LHCN-M2 (cell line): ENCODE measurements at places on chromosomes 1 and 21.

DNA sequence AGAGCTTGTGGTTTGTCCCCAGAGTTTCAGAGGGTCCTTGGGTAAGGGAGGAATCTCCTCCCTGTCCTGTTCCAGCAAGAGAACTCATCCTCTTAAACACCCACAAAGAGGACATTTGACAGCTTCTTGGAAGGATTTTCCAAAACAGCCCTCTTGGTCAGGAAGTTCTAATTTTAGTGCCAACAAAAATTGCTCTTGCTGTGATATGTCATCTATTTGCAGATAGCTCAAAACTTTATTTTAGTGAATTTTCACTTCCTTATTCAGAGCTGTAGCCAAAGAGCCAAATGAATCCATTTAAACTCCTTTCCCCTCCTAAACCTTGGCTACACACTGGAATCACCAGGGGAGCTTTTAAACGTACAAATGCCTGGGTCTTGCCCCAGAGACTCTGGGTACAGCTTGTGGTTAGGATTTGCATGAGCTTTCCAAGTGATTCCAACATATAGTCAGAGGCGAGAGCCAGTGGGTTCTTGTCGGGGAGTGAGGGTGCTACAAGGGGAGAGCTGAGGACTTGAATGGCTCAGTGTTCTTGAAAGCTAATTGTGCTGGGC is 11.8 kb upstream of the RASSF5 start:
- no peak for DNase-seq

GRCh38 chr21:21929789-21930188 is 931.6 kb downstream of the NCAM2 start:
- no peak for DNase-seq

DNA sequence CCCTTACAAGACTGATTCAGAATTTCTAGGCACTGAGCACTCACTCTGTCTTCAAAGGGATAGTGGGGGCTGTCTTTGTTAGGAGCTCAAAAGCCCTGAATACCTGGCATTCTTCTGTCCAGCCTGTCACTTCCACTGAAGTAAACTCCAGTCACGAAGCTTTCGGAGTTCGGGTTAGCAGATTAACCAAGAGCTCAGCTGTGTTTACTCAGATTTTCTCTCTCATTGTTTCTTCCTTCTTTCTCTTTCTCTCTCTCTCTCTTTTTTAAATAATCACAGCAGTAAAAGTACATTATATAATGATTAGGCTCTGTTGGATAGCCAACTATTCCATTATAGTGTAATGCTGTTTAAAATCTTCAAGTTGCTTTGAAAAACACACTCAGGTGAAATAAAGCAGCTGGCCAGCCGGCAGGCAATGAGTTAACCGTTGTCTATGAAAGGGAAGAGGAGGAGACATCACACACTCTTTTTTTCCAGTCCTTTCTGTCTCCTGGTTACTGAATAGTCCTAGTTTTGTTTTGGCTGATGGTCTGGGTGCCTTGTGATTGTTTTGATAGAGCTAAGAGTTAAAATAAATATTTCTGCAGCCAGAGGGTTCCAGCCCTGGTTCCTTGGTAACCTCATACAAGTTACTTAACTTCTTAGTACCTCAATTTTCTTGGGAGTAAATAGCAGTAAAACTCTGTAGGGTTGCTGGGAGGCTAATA is 89.8 kb downstream of the ADSS2 start:
- DNase-seq = peak; percentile 43

DNA sequence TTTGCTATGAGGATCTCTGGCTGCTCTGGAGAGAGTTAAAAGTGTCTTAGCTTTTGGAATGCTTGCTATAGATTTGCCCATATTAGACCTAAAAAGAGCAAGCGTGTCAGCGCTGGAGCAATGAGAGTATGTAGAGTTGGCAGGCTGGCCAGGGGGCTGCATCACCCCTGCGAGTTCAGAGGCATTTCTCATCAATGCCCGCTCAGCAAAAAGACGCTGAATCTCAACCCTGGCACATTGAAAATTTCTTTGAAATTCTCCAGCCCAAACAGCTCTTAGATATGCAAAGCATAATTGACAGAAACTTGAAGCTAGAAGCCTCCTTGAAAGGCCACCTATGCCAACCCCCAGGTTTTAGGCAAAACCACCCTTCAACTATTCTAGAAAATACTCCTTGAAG is 135.5 kb upstream of the F3 start:
- DNase-seq = no peak

GRCh38 chr1:116203920-116204319 is 92.7 kb downstream of the MAB21L3 start:
- no peak for DNase-seq

GRCh38 chr1:22031214-22031962 is 21.1 kb upstream of the CDC42 start:
- DNase-seq = no peak

GRCh38 chr1:212593821-212594251 is 14.7 kb upstream of the ATF3 start:
- no peak for DNase-seq

- DNase-seq = no peak
Observed at GRCh38 chr1:234562334-234562733, 47.6 kb downstream of the IRF2BP2 start.

- DNase-seq = peak; percentile 44
Observed at GRCh38 chr21:37139902-37140301, 66.8 kb downstream of the TTC3 start.

- DNase-seq = no peak
Observed at GRCh38 chr1:207497941-207498340, 2.0 kb downstream of the CR1 start.

- no peak for DNase-seq
Observed at GRCh38 chr1:240492832-240493440, 119.0 kb downstream of the GREM2 start.

GRCh38 chr1:22461678-22462527 is 10.3 kb downstream of the ZBTB40 start:
- DNase-seq = no peak

GRCh38 chr1:239657291-239657690 is 270.9 kb downstream of the CHRM3 start:
- no peak for DNase-seq

GRCh38 chr1:224331326-224331725 is 1.4 kb upstream of the NVL start:
- DNase-seq = no peak

DNA sequence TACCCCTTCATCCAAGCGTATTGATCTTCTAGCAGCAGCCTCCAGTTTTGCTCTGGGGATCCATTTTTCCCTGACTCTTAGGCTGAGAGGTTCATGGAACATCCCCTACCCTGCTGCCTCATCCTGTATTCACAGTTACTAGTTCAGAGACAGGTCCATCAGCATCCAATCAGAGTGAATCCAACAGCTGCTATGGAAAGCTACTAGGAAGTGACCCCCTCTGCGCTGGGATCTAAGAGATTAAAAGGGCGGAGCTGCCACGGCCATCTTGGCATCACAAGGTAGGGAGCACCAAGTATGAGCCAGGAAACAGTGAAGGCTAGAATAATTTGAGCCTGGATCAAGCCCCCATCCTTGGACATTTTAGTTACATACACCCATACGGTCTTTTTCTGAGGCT is 32.5 kb downstream of the KAZN start:
- no peak for DNase-seq

- DNase-seq = no peak
Observed at GRCh38 chr1:203305809-203306088, 430 bp downstream of the BTG2 start.

GRCh38 chr1:113551728-113552127 is 161.4 kb downstream of the MAGI3 start:
- no peak for DNase-seq

DNA sequence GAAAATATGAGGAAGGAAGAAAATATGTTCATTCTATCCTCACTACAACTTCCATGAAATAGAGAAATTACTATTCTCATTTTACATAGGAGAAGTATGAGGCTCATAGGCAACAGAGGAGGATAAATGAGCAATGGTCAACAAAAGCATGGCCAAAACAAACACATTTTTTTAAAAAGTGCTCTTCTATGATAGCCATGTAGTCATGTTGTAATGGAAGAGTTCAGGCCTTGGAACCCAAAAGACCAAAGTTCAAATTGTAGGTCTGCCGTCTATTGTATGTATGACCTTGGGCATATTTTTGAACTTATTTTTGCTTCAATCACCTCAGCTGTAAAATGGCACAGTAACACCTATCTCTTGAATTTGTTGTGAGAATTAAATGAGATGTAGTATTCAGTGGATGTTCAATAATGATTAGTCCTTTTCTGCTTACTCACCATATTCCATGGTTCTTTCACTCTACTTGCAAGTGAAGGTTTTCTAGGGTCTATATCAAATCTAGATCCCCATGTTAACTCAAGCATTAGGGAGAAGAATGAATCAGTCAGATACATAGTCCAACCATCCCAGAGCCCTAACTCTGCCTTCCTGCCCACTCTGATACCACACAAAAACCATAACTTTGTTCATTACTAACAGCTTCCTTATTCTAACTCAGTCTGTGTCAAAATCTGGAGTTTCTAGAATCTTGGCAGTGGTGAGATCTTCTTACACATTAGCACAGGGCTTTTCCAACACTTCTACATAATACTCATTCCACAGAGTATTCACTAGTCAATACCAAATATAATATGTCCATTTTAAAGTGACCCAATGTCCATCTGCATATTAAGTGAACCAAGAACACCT is 353.2 kb downstream of the PLPP3 start:
- DNase-seq = no peak

GRCh38 chr1:21064057-21064456 is 112.6 kb downstream of the EIF4G3 start:
- DNase-seq = no peak

- DNase-seq = no peak
Observed at GRCh38 chr1:167681451-167682098, 40.2 kb upstream of the MPZL1 start.

- DNase-seq = peak; percentile 34
Observed at GRCh38 chr1:107649023-107649422, 316.0 kb downstream of the VAV3 start.

DNA sequence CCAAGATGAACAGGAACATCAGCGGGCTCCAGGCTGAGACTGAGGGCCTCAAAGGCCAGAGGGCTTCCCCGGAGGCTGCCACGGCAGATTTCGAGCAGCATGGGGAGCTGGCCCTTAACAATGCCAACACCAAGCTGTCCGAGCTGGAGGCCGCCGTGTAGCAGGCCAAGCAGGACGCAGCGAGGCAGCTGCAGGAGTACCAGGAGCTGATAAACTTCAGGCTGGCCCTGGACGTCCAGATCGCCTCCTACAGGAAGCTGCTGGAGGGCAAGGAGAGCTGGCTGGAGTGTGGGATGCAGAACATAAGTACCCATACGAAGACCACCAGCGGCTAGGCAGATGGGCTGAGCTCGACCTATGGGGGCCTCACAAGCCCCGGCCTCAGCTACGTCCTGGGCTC is 823.4 kb upstream of the NEGR1 start:
- no peak for DNase-seq

DNA sequence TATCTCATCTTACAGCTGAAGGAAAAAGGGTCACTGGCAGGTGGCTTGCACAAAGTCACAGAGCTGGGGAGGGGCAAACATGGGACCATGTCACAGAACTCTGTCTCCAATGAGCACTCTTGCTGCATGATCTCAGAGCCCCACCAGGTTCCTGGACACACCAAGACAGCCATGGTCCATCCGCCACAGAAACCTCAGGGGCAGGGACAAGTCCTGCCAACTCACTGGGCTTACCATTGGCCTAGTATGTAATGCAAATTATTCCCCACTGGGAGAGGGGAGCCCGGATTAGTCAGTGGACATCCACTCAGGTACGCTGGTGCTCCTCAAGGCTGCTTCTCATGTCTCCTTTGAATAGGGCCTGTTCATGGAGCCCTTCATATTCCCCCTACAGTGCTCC is 14.2 kb downstream of the S100A7A start:
- no peak for DNase-seq

DNA sequence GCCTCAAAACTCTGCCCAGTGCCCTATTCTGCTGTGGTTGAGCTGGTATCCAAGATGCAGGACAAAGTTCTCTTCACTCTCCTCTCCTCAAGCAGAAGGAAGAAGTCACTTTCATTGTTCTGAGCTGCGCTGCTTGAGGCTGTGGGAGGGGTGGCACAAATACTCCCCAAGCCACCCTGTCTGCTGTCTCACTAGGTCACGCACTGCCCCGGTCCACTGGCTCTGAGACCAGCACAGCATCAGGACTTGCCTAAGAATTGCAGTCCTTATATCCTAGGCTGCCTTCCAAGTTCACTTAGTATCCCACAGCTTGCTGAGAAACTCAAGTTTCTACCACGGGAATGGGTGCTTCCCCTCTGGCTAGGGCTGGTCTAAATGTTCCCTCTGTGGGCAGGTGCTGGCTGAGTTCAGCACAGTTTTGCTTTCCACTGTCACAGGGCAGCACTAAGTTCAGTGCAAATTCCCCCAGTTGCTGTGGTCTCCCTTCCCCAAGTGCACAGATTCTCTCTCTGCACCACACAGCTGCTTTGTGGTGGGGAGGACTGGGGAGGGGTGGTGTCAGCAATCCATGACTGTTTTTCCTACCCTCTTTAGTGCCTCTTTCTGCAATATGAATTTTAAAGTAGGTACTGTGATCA is 32.4 kb downstream of the SLC9C2 start:
- DNase-seq = peak; percentile 48

DNA sequence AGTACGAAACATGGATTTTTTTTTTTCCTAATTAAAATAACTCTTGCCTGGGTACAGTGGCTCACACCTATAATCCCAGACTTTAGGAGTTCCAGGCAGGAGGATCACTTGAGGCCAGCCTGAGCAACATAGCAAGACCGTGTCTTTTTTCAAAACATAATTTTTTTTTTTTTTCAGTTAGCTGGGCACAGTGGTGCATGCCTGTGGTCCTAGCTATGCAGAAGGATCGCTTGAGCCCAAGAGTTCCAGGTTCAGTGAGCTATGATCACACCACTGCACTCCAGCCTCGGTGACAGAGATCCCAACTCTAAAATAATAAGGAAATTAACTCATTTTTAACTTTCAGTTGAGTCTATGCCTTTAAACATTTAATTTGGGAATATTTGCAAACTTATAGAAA is 170.1 kb downstream of the NEK7 start:
- no peak for DNase-seq

GRCh38 chr1:184283999-184284398 is 102.8 kb upstream of the C1orf21 start:
- DNase-seq = peak; percentile 75

DNA sequence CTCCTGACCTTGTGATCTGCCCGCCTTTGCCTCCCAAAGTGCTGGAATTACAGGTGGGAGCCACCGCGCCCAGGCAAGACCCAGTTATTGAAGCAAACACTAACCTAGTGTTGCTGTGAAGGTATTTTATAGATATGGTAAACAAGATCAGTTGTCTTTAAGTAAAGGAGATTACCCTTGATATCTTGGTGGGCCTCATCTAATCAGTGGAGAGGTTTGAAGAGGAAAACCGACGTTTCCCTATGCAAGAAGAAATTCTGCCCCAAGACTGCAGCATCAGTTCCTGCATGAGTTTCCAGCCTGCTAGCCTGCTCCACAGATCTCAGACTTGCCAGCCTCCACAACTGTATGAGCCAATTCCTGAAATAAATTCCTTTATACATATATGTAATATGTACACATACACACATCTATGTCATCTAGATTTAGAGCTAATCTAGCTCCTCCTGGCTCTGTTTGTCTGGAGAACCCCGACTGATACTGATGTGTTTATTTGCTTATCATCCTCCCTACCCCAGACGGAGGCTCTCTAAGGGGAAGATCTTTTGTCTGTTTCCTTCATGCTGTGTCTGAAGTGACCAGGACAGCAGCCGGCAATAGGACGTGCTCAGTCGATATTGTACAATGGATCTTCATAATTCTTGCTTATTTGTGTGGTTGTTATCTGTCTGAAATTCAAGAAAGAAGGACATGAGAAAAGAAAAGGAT is 90.9 kb downstream of the IER5 start:
- no peak for DNase-seq

- DNase-seq = peak; percentile 29
Observed at GRCh38 chr1:212488436-212489283, 55.9 kb downstream of the NENF start.

- no peak for DNase-seq
Observed at GRCh38 chr1:57157818-57158603, 192.2 kb upstream of the C8B start.
